ENCODE measurements at places on chromosomes 5 and 9.
A peak's percentile ranks its signal among the peaks of the same experiment; 100 is the strongest.

DNA sequence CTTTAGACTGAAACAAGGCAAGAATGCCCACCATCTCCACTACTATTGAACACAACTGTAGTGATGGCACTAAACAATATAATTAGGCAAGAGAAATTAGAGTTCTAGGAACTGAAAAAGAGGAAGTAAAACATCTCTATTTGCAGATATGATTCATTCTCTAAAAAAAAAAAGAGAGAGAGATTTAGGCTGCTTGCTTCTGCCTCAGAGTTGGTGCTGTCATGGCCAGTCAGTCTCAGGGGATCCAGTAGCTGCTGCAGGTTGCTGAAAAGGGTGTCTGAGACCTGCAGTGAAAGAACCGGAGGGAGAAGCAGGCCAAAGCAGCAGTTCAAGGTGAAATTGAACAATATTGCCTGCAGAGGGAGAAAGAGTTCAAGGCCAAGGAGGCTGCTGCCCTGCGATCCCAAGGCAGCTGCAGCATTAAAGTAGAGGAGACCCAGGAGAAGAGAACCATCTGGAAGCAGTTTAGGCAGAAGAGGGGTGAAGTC lies 72.5 kb downstream of the AP3B1 start:
- no peak for DNase-seq

- no peak for DNase-seq
These were observed 2.2 kb downstream of the NAA35 start for GRCh38 chr9:85942913-85943709.

DNA sequence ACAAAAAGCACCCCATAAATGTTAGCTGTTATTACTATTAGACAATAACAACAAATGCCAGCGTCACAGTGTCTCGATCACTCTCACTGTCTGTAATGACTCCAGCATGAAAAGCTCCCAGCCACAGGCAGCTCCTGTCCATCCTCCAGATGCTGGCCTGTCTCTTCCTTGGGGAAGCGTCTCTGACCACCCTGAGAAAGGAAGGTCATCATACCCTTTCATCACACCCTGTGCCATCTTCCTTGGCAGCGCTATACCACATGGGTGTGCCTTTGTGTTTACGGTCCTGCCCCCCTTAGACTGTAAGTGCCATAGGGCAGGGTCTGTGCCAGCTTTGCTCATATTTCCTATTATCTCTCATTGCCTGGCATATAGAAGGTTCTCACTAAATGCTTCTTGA lies 90.6 kb downstream of the PRRT1B start:
- no peak for DNase-seq

GRCh38 chr9:3468421-3469205 lies 57.2 kb downstream of the RFX3 start:
- no peak for DNase-seq

GRCh38 chr5:90264689-90265544 lies 144.6 kb downstream of the CETN3 start:
- DNase-seq = no peak

- peak; percentile 84 for DNase-seq
These were observed 7.7 kb downstream of the B4GALT7 start for GRCh38 chr5:177607452-177608192.

DNA sequence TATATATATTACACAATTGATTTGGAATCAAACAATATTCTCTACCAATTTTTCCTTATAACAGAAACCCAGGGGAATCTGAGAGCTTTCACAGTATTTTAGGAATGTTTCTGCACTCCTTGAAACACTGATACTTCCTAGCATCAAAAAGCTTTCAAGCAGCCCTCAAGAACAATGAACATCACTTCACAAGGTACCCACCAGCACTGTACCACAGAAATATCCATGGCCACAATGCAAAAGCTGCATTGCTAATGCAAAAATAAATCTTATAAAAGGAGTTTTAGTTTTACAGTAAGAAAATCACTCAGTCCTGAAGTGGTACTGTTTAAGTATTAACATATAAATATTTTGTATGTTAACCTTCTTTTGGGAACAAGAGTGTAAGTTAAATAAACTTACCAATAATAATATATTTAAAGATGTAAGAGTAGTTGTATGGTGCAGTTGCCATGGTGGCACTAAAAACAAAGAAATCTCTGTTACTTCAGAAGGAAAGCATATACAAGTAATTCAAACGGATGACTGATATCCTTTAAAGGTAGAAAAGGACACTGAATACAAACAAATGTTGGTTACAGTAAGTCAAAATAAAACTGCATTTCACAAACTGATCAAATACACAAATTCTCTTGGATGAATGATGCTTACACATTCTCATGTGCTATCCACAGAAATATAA lies 8.6 kb downstream of the RAB14 start:
- DNase-seq = no peak

- no peak for DNase-seq
These were observed 464.5 kb upstream of the SMARCA2 start for GRCh38 chr9:1550636-1551035.

DNA sequence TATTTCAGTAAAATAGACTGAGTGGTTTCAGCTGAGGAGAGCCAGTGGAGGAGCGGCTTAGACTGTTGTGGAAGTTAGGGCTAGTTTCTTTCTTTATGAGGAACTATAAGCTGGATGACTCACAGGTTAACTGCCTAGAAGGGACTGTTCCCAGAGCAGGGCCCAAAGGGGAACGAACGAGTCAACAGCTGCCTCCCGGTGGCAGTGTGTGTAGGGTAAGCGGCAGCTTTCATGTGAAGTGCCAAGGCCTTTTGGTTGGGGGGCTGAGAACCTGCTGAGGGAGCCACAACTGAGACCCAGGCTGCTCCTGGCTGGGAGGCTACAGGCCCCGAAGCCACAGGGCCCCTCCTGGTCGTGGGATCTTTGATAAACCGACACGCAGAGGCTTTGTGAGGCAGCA lies 7.0 kb downstream of the SQSTM1 start:
- DNase-seq = no peak

DNA sequence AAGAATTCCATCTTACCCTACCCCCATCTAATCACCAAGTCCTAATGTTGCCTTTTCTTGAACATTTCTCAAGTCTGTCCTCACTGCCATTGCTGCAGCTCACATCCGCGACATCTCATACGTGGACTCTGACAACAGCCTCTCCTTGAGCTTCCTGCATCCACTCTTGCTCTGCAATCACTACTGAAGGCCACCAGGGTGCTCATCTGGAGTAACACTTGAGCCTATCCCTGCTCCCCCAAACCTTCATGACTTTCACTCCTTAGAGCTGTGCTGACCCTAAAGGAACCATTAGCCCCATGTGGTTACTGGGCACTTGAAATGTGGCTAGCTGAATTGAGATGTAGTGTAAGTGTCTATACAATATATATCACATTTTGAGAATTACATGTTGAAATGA lies 46.4 kb upstream of the CTXN3 start:
- no peak for DNase-seq

DNA sequence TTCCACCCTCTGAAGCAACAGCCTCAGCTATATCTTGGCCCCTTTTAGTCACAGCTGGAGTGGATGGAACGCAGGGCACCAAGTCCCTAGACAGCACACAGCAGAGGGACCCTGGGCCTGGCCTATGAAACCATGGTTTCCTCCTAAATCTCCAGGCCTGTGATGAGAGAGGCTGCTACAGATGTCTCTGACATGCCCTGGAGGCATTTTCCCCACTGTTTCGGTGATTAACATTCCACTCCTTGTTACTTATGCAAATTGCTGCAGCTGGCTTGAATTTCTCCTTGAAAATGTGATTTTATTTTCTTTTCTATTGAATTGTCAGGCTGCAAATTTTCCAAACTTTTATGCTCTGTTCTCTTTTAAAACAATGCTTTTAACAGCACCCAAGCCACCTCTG lies 384.8 kb downstream of the PRR16 start:
- DNase-seq = no peak

- DNase-seq = no peak
These were observed 160.3 kb downstream of the SLF1 start for GRCh38 chr5:94778732-94779131.

GRCh38 chr5:58505971-58506640 lies 14.9 kb downstream of the GAPT start:
- no peak for DNase-seq

DNA sequence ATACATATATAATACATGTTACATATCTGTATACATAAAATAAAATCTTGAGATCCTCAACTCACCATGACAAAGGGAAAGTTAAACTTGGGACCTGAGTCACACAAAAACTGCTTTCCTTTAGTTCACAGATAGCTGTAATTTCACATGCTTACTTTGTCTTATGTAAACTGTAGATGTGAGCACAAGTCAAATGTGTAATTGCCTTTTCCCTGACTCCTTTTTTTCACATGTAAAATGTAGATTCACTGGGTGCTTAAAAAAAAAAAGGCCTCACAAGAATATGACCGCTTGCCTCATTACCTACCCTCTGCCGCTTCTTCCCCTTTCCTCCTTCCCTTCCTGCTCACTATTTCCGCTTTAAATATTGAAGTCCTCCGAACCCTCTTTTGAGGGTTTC lies 21.9 kb upstream of the FAM169A start:
- DNase-seq = no peak

GRCh38 chr5:136026636-136027035 lies 2.2 kb upstream of the TGFBI start:
- DNase-seq = no peak

GRCh38 chr5:72213482-72213881 lies 106.2 kb downstream of the MAP1B start:
- DNase-seq = no peak

DNA sequence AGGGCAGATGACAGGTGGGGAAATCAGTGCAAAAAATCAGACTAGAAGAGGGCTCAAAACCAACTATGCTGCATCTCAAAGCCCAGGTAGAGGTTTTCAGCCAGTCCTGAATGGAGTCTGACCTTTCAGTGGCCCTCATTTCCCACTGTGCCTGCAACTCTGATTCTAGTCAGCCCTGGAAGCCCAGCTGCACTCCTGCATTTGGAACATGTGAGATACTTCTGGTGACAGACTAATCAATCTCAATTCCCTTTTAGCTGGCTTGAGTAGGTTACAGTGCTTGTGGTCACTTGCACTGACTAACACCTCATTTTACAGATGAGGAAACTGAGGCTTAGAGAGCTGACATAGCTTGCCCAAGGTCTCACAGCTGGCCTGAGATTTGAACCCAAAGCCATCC lies 7.9 kb upstream of the ACSL6 start:
- DNase-seq = peak; percentile 30

DNA sequence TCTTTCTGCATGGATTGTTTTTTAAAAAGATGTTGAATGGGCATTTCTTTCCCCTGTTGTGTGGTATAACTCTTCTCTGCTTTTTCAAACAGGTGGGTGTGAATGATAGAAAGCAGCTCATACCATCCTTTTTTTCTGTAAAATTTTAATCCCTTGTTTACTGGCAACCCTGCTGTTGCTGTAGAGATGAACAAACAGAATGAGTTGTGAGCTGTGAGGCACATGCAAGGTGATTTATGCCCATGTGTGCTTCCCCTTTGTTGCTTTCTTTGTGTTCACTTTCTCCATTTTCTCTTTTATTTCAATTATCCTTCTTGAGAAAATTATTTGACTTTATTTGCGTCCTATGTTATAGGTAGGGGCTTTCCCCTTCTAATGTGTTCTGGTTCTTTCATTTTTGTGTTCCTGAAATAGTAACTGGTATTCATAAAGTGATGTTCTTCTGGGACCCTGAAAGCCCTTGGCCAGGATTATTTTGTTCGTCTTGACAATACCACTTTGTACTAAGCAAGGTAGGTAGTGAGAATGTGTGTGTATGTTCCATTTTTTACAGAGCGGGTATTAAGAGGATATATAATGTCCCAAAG lies 79.9 kb downstream of the AOPEP start:
- no peak for DNase-seq

DNA sequence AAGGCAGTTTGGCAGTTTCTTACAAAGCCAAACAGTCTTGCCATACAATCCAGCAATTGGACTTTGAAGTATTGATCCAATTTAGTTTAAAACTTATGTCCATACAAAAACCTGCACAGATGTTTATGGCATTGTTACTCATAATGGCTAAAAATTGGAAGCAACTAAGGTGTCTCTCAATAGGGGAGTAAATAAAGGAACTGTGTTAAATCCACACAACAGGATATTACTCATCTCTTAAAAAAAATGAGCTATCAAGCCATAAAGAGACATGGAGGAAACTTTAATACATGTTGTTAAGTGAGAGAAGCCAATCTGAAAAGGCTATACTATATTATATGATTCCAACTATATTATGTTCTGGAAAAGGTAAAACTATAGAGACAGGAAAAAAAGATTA lies 313.6 kb upstream of the CD180 start:
- no peak for DNase-seq

GRCh38 chr5:756865-757345 lies 27.6 kb downstream of the ZDHHC11B start:
- DNase-seq = no peak

DNA sequence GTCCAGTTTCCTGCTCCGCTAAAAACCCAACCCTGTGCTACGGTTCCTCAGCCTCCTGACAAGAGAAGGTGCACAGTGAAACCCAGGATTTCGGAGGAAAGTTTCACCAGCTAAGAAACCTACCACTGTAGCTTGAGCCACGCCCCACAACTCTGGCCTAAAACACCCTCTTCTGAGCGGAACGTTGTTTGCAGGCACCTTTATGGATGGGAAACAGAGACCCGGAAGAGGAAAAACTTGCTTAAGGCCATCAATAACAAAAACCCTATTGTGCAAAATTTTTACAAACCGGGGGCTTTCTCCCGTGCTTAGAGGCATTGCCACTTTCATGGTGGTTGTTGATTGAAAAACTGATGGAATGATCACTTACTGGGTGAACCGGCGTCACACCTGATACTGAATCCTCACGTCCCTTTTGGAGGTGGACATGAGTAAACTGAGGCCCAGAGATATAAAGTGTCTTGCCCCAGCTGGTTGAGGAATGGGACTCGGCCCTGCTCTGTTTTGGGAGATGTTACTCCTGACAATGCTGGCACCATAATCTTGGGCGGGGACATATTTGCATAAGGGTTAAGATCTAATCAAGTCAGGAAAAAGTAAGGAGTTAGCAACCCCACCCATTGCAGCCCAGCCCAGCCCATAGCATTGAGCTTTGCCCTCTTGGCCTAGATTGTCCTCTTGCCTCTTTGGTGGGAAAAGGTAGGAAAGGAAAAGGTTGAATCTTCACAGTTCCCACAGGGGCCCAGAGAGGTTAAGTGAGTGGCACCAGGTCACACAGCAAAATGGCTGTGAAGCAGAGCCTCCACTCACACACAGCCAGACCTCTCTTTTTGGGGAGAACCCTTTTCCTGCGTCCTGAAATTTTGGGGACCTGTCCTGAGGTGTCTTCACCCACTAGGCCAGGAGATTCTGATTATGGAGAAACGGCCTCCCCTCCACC lies 23.2 kb upstream of the PTGS1 start:
- DNase-seq = no peak

- no peak for DNase-seq
These were observed 62.0 kb downstream of the CAVIN4 start for GRCh38 chr9:100639854-100640253.

DNA sequence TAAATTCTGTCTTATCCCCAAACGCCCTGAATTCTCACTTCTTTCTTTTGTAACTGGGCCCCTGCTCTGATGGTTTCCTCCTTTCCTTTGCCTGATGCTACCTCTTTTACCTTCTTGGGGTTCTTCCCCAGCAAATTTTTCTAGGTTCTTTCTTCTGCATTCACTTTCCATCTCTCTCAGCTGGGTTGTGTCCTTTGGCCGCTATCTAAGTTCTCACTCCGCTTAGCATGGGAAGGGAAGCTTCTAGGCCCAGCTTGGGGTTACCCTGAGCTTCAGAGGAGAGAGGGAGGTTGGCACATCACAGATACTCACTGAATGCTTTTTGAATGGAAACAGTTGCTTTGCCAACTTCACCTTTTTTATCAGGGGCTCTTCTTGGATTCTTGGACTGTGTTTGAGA lies 17.0 kb downstream of the PALM2AKAP2 start:
- no peak for DNase-seq
